ENCODE measurements at places on chromosomes 7 and 10. TPM values are rescaled to one million over a fixed set of nuclear protein-coding genes. Genes with fewer than 3 reads are reported as not detected.
A peak's percentile ranks its signal among the peaks of the same experiment; 100 is the strongest.

DNA sequence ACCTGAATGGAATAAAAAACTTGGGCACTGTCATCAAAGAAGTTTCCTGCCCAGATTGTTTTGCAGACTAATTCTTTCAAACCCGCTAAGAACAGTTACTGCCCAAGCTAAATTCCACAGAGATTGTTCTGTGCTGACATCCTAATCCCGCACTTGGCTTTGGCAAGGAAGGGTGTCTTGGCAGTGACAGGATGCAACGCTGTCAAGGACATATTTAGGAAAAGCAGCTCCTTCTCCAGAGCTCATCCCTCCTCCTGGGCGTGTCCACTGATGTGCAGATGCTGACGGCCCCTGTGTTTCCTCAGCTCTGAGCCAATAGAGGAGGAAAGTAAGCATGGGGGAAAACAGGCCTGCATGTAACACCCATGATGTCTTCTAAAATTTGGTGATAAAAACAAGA is 74.2 kb downstream of the EEPD1 start:
- peaks cover 2% of the 10 kb centered on the region for H3K27me3 ChIP-seq
- DNase-seq = no peak
- no peak overlapping the region for H3K4me3 ChIP-seq
- no peaks in the 10 kb centered on the region for H3K4me1 ChIP-seq
- no peaks in the 10 kb centered on the region for H3K36me3 ChIP-seq

DNA sequence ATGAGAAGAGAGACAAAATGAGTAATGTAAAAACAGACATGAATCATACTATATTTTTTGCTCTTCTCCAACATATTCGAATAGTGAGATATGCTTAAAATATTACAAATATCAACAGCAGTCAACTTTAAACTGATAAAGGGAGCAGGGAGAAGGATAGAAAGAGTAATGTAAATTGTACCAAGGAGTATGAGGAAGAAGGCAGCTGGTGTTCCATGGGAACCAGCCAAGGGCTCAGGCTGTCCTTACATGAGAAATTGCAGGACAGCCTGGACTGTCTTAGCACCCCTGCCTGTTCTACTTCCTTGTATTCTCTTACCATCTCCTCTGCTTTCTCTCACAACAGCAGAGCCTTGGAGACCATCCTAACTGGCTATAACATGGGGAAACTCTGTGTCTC is 128.7 kb downstream of the TSPAN12 start:
- no peak for DNase-seq
- no peaks in the 10 kb centered on the region for H3K27me3 ChIP-seq
- H3K4me1 ChIP-seq = no peaks in the 10 kb centered on the region
- H3K36me3 ChIP-seq = no peaks in the 10 kb centered on the region
- no peak overlapping the region for H3K4me3 ChIP-seq

DNA sequence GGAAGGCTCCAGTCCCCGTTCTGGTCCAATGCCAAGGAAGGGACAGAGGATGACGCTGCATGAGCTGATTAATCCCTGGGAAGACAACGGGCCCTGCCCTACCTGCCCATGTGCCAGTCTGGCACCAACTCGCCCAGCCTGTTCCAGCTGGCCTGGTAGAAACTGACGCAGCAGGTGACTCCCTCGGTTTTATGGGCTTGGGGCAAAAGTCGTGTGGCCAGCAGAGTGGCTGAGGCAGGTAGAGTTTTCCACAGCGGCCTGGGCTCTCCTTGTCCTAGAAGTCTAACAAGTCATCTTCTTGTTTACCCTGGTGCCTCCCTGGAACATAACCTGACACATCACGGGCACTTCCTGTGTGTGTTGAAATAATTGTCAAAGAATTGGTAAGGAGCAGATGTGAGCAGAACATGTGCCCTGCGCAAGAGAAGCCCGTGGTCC is 20.4 kb upstream of the LMTK2 start:
- peak; percentile 99 for DNase-seq
- no peak overlapping the region for H3K4me3 ChIP-seq
- H3K27ac ChIP-seq = peak overlapping the region; percentile 86

DNA sequence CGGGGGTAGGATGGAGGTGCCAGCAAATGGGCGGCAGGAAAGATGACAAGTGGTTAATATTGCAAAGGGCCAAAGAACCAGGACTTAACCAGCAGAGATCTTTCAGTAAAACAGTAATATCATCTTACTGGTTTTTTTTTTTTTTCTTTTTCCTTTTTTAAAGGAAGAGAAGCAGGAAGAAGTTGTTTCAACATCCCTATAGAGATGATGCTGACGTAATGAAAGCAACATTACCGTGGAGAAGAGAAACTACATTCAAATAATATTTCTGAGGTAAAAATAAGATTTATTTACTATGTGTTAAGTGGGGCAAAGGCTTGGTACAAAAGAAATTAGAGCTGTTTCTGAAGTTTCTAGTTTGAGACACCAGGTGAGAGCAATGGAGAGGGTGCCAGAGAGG is 11.0 kb downstream of the MINDY3 start:
- no peaks in the 10 kb centered on the region for H3K4me1 ChIP-seq
- no peaks in the 10 kb centered on the region for H3K27me3 ChIP-seq
- no peak overlapping the region for H3K27ac ChIP-seq
- no peak overlapping the region for H3K4me3 ChIP-seq
- no peak for DNase-seq
- H3K36me3 ChIP-seq = peaks cover 2% of the 10 kb centered on the region

The CAMK1D gene
- polyA plus RNA-seq = 0.45 TPM

The ZNF438 gene
- 5.2 TPM for polyA plus RNA-seq

The SPDYE16 gene
- not detected for polyA plus RNA-seq

The SMKR1 gene
- not detected for polyA plus RNA-seq

The INHBA gene
- 0.27 TPM for polyA plus RNA-seq

The FOXI2 gene
- not detected for polyA plus RNA-seq

The OR2A42 gene
- not detected for polyA plus RNA-seq

The FAM25A gene
- polyA plus RNA-seq = not detected

The MEPCE gene
- polyA plus RNA-seq = 41.1 TPM

The AOAH gene
- 2.9 TPM for polyA plus RNA-seq

The NAT16 gene
- polyA plus RNA-seq = not detected

All from small intestine (tissue), 16 donors.